ENCODE measurements at places on chromosomes 5 and 9.

- DNase-seq = no peak
These were observed 112.6 kb upstream of the MTAP start for GRCh38 chr9:21689854-21690253.

DNA sequence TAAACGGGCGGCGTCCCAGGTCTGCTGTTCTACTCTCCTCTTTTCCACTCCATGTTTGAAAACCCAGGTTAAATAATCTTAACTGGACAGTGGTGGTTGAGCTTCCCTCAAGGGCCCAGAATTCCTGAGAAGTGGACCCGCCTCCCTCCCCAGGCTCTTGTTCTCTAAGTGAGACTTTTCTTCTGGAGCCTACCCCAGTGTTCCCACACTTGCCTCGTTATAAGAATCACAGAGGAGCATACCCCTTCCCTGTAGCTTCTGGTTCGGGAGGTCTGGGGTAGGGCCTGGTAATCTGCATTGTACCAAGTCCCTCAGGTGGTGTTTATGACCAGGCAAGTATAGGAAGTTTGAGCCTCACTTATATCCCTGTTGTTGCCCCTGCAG lies 12.0 kb downstream of the PSD2 start:
- DNase-seq = no peak

- DNase-seq = no peak
These were observed 183.0 kb downstream of the CDK5RAP2 start for GRCh38 chr9:120396931-120397330.

- DNase-seq = no peak
These were observed 964.3 kb upstream of the NUDT12 start for GRCh38 chr5:104526866-104527265.

GRCh38 chr5:123813264-123813663 lies 301.3 kb downstream of the CSNK1G3 start:
- DNase-seq = no peak

DNA sequence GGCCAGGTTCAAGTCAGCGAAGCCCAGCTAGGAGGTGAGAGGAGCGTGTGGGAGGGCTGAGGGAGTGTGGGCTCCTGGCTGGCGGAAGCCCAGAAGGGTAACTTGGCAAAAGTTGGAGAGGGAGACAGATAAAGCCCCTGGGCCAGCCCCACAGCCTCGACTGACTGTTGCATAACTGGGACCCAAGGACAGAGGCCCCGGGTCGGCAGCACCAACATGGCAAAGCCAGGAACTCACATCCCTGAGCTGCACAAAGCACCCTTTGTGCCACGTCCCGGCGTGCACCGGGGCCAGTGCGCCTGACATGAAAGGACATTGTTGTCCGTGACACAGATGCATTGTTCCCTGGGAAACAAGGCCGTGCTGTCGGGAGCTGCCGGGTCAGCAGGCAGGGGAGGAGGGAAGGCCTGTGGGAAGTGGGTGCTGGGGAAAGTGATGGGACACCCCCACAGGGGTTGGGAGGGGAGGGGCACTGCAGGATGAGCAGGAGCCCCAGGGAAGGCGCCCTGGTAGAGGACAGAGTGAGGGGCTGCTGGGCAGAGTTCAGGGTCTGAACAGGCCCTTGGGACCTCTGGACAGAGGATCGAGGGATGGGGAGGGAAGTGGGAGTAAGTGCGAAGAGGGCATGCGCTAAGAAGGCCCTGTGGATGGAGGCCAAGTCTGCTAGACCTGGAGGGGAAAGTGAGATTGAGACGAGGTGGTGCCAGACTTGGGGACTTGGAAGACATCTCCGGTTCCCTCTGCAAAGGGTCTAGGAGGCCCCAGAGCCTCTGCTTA lies 13.0 kb upstream of the DPM2 start:
- DNase-seq = no peak

GRCh38 chr5:1130218-1130946 lies 18.5 kb upstream of the SLC12A7 start:
- DNase-seq = peak; percentile 44

GRCh38 chr9:128986671-128987070 lies 39.2 kb downstream of the NUP188 start:
- DNase-seq = no peak

DNA sequence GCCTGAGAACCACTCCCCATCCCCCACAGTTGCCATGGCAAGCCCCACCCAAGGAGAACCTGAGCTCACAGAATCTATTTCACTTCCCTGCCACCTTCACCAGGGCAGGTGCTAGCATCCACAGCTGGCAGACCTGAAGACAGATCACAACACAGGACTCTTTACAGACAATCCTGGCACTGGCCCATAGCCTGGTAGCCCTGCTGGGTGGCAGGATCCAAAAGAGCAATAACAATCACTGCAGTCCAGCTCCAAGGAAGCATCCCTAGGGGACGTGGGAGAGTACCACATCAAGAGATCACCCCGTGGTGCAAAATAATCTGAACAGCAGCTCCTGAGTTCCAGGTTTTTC lies 463.2 kb upstream of the PIK3R1 start:
- no peak for DNase-seq

DNA sequence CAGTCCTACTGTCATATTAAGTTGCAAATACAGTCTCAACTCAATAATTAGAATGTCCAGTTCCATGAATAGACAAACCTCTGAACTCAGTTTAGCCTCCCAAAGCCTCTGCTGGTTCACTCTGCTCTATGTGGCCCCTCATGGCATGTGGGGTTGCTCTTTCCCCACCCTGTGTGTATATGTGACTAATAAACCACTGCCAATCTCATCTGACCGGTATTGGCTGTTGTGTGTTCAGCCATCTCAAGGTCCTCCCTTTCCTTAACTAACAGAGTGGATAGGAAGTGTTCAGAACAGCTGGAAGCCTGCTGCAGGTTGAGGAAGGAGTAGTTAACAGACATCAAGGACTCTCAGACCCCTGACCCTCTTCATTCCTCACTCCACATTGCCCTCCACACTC lies 55.3 kb downstream of the IL33 start:
- DNase-seq = no peak

- DNase-seq = no peak
These were observed 295.9 kb upstream of the TNC start for GRCh38 chr9:115413766-115414382.

DNA sequence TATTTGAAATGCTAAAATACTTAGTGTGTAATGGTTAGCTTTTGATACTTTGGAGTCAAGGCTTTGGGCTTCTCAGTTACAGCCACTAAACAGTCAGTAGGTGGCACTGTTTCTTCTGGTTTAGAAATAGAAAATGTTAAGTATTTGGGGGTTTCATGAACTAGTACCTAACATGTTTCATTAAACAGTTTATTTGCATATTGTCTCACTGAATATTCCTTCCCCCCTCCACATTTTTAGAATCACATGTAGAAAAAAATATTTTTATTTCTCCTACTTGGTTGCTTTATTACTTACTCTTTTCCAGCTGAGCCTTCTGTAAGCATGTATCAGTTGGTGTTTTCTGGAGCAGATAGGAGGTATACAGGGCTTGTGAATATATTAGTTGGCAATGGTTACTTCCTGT lies 48.0 kb downstream of the IPO11 start:
- DNase-seq = peak; percentile 64

DNA sequence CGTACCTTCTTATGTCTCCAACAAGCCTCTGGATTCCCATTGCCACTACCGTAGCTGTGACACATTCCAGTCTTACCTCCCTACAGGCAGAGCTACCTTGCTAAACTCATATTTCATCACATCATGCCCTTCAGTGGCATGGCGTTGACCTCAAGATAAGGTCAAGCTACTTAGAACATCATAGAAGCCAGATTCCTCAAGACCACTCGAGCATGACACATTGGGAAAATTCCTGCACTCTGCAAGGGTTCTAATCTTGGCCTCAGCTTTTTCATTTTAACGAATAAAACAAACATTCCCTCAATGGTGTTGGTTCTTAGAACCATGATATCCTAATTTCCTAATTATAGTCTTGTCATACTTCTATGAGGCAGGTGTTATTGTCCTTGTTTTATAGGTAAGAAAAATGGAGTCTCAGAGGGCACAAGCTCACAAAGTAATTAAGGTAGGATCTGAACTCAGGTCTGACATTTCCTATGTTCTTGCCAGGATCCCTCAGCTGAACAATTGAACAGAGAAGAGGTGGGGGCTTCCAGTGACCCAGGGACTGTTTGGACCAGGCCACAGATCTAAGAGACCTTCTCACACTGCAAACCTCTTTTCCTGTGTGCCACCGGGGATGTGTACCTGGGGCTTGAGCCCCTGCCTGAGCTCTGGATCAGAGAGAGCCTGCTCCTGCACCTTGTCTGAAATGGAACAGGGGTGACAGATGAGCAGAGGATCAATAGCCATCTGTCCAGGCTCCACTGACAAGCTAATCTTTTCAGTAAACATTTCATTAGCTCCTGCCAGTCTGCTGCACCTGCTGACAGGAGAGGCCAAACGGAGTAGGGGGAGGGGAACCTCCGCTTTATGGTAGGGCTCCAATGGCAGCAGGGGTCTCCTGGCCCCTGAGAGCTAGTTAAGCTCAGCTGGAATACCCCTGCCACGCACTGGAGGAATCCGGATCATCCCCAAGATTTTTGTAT lies 49.3 kb downstream of the ALG2 start:
- DNase-seq = no peak

DNA sequence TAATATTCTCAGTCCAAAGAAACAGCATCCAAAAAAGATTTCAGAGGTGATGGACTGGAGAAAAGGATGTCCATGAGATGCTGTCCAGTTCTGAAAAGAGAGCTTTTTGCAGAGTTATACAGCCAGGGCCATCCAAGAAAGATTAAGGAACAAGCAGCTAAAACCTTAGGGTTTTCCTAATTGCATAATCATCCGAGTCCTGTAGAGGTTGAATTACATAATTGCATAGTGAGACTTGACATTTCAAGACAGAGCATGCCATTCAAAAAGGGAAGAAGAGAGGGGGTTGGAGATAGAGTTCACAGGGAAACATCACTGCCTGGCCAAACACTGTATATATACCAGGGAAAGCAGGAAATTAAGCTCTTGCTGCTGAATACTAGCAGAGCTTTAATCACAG lies 1729.2 kb upstream of the WWC1 start:
- no peak for DNase-seq

GRCh38 chr9:136773386-136774044 lies 9.2 kb upstream of the LCN15 start:
- DNase-seq = peak; percentile 83

GRCh38 chr5:39080597-39081204 lies 6.5 kb upstream of the RICTOR start:
- DNase-seq = peak; percentile 55

DNA sequence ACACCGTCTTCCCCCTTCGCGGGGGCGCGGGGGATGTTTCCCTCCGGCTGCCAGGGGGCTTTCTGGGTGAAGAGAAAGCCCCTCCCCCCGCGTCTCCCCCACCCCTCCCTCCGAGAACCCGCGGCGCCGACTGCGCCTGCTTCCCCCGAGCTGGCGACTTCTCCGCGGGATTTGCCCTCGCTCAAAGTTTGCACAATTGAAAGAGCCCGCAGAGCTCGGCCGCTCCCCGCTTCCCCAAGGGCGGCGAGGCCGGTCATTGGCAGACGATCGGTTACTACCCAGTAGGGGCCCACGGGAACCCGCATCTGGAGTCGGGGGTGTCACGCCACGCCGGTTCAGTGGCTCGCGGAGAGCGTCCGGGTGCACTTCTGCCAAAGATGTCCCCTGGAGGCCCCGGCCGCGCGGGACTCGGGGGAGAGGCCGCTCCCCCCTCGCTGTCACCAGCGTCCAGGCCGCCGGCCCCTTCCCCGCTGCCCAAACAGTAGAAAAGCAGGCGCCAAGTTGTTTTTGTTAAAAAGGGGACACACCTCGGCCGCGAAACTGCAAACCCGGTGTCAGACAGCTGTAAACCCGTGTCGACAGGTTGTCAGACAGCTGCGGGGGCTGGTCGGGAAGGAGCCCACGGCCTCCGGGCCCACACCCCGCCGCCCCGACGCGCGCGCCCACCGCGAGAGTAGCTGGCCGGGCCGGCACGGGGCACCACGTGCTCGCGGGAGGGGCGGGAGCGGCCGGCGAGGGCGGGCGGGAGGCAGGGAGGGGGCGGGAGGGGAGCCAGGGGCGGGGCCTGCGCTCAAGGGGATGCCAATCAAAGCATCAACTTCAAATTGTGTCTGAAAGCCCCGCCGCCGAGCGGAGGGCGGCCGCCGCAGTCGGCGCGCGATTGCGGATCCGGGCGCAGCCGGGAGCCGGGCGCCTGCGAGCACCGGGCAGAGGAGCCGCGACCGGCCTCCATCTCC lies at the start of gene IRX1:
Gene IRX1, plus strand, starts transcription at position 827 of the 956 bp plus-strand sequence. CDS start 274 bp downstream, outside the sequence.
- no peak for DNase-seq

GRCh38 chr9:129484352-129485000 lies 136.4 kb downstream of the C9orf50 start:
- DNase-seq = no peak

- DNase-seq = no peak
These were observed 13.0 kb downstream of the SEPTIN8 start for GRCh38 chr5:132764051-132764450.

DNA sequence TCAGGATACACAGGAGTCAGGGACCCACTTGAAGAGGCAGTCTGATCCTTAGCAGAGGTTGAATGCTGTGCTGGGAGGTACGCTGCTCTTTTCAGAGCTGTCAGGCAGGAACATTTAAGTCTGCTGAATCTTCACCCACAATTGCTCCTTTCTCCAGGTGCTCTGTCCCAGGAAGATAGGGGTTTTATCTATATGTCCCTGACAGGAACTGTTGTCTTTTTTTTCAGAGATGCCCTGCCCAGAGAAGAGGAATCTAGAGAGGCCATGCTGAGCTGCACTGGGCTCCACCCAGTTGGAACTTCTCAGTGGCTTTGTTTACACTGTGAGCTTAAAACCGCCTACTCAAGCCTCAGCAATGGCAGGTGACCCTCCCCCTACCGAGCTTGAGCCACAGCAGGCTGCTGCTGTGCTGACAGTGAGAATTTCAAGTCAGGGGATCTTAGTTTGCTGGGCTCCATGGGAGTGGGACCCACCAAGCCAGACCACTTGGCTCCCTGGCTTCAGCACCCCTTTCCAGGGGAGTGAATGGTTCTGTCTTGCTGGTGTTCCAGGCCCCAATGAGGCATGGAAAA lies 169.0 kb downstream of the FBXL17 start:
- DNase-seq = no peak

DNA sequence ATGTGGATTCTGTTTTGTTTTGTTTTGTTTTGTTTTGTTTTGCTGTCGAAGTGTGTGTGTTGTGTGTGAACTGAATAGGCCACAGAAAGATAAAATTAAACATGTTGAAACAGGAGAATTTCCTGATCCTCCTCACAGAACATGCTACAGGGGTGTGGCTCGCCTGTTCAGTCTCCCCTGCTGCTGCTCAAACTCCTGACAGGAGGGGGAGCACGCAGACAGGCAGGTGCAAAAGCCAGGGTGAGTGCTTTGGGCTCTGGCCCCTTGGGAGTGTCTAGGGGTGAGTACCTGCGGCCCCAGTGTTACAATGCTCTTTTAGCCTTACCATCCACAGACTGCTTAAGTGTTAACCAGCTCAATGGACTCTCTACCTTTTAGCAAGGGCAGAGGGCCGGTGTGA lies 473.5 kb downstream of the MAT2B start:
- DNase-seq = peak; percentile 35

- no peak for DNase-seq
These were observed 62.1 kb downstream of the C9orf50 start for GRCh38 chr9:129558551-129559505.

GRCh38 chr5:134510970-134511795 lies 14.3 kb upstream of the JADE2 start:
- DNase-seq = no peak

All from OCI-LY7 (cell line).